ENCODE measurements at places on chromosomes 13 and 19. TPM values are rescaled to one million over a fixed set of nuclear protein-coding genes. Genes with fewer than 3 reads are reported as not detected.

GRCh38 chr19:30420881-30421280 lies 48.7 kb downstream of the ZNF536 start:
- no peak overlapping the region for H3K27ac ChIP-seq

GRCh38 chr19:36417752-36418286 lies 625 bp downstream of the ZFP82 start:
- H3K27me3 ChIP-seq: peaks cover 8% of the 10 kb centered on the region
- DNase-seq: peak; percentile 6
- peak overlapping the region; percentile 96 for H3K4me3 ChIP-seq
- H3K27ac ChIP-seq: peak overlapping the region; percentile 88
- peaks cover 18% of the 10 kb centered on the region for H3K4me1 ChIP-seq

AP1M2 gene
- total RNA-seq: 7.5 TPM

REEP6 gene
- total RNA-seq: 2.3 TPM

DNA sequence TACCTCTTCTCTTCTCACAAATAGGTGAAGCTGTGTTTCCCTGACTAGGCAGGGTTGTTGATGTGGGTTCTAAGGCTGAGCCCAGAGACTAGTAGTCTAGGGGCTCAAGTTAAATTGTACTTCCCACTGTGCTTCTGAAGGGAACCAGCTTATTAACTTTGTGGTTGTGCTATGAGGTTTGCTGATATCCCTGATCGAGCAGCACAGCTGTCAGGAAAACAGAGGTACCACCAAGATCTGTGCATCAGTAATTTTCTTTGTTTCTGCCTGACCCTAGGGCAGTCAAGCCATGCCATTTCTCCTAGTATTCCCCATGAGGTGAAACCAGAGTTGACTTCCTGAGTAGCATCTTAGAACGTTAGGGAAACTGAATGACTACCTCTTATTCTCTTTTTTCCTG lies 853.8 kb upstream of the MIR17HG start:
- H3K4me1 ChIP-seq: no peaks in the 10 kb centered on the region
- no peak overlapping the region for H3K27ac ChIP-seq
- H3K4me3 ChIP-seq: no peak overlapping the region
- no peak for DNase-seq

PSG1 gene
- not detected for total RNA-seq

DNA sequence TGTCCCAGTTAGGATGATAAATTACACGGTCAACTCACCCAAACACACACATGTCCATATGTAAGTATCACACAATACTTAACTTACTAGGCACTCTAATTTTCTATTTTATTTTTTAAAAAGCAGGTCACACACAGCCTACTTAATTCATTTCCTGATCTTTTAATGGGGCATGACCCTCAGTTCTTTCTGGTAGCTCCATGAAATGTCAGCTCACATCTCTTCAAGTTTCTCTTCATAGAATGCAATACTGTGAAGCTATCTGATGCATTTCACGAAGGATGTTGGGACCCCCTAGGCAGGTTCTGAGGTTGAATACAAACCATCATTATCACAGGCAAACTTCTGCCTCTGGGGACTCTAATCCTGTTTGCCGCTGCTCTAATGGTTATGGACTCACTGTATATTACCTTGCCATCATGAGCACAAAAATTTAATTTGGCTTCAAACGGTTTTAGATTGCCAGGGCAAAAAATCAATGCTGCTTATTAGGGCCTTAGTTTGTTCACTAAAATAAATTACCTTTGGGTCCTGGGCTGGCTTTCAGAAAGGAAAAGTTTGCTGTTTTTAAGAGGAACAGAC lies 16.1 kb upstream of the DHRS12 start:
- no peak overlapping the region for H3K4me3 ChIP-seq
- peaks cover 11% of the 10 kb centered on the region for H3K4me1 ChIP-seq
- no peak overlapping the region for H3K27ac ChIP-seq
- peaks cover 4% of the 10 kb centered on the region for H3K27me3 ChIP-seq

GRCh38 chr19:22595918-22596341 lies 38.2 kb upstream of the ZNF492 start:
- H3K4me3 ChIP-seq: no peak overlapping the region
- H3K27me3 ChIP-seq: peaks cover 6% of the 10 kb centered on the region
- no peaks in the 10 kb centered on the region for H3K4me1 ChIP-seq

DNA sequence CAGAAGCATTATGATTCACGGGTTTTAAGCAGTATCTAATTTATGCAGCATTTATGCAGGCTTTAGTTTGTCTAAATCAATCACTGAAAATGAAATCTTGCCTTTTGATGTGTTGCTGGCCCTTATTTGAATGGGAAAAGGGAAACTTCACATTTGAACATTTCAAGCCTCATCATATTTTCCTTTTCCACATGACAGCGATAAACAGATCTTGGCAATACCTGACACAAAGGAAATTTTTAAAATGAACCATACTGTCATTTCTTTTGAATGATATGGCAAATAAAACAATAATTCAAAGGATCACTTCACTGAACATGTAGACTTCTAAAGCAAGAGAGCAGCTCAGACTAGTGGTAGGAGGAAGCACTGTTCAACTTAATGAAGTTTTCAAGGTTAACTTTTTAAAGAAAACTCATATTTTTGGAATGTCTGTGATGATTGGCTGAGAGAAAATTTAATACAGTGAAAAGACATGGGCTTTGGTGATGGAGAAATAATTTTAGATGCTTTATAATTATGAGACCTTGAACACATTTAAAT lies 198.1 kb downstream of the OXGR1 start:
- DNase-seq: no peak
- peaks cover 2% of the 10 kb centered on the region for H3K27me3 ChIP-seq
- H3K27ac ChIP-seq: no peak overlapping the region
- no peak overlapping the region for H3K4me3 ChIP-seq
- peaks cover 4% of the 10 kb centered on the region for H3K4me1 ChIP-seq

CGB3 gene
- total RNA-seq: not detected

- H3K36me3 ChIP-seq: no peaks in the 10 kb centered on the region
- H3K4me3 ChIP-seq: no peak overlapping the region
- H3K4me1 ChIP-seq: no peaks in the 10 kb centered on the region
- DNase-seq: no peak
- no peak overlapping the region for H3K27ac ChIP-seq
- H3K27me3 ChIP-seq: no peaks in the 10 kb centered on the region
Observed at GRCh38 chr13:40175639-40176038, 490.8 kb downstream of the FOXO1 start.

ZNF492 gene
- total RNA-seq: not detected

- H3K4me3 ChIP-seq: no peak overlapping the region
- H3K36me3 ChIP-seq: no peaks in the 10 kb centered on the region
- no peaks in the 10 kb centered on the region for H3K4me1 ChIP-seq
Observed at GRCh38 chr19:2815923-2816322, 3.7 kb upstream of the ZNF554 start.

GFY gene
- total RNA-seq: not detected

DNA sequence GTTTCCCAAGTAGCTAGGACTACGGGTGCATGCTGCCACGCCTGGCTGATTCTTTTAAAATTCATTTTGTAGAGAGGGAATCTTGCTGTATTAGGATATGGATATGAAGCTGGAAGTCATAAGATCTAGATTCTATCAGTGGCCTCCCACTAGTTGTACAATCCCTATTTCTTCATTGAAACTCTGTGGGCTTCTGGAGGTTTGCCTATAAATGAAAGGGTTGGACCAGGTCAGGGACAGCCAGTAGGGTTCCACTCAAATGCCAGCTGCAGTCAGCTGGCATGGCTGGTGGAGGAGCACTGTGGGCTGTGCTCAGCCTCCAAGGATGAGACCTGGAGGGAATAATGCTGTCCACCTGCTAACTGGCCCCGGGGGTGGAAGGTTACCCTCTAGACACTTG lies 110.2 kb upstream of the GJB6 start:
- H3K27me3 ChIP-seq: peaks cover 3% of the 10 kb centered on the region
- no peak for DNase-seq
- no peak overlapping the region for H3K4me3 ChIP-seq
- peaks cover 13% of the 10 kb centered on the region for H3K4me1 ChIP-seq
- H3K27ac ChIP-seq: no peak overlapping the region

DNA sequence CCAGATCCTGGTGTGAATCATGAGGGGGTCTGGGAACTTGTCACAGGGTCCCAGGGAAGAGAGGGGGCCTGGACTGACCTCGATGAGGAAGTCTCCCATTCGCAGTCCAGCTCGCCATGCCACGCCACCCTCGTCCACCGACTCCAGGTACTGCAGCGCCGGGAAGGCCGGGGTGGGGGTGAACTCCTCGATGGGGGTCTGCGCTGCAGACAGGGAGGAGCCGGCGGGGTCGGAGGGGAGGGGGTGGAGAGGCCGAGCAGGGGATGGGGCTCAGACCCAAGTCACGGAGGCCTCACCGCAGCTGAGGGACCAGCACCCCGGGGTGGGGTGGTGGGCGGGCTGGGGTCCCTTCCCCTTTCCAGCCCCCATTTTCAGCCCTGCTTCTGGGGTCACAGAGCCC lies 30.8 kb downstream of the SHANK1 start:
- H3K4me1 ChIP-seq: no peaks in the 10 kb centered on the region
- H3K36me3 ChIP-seq: peaks cover 20% of the 10 kb centered on the region
- H3K4me3 ChIP-seq: no peak overlapping the region
- no peak for DNase-seq

DNA sequence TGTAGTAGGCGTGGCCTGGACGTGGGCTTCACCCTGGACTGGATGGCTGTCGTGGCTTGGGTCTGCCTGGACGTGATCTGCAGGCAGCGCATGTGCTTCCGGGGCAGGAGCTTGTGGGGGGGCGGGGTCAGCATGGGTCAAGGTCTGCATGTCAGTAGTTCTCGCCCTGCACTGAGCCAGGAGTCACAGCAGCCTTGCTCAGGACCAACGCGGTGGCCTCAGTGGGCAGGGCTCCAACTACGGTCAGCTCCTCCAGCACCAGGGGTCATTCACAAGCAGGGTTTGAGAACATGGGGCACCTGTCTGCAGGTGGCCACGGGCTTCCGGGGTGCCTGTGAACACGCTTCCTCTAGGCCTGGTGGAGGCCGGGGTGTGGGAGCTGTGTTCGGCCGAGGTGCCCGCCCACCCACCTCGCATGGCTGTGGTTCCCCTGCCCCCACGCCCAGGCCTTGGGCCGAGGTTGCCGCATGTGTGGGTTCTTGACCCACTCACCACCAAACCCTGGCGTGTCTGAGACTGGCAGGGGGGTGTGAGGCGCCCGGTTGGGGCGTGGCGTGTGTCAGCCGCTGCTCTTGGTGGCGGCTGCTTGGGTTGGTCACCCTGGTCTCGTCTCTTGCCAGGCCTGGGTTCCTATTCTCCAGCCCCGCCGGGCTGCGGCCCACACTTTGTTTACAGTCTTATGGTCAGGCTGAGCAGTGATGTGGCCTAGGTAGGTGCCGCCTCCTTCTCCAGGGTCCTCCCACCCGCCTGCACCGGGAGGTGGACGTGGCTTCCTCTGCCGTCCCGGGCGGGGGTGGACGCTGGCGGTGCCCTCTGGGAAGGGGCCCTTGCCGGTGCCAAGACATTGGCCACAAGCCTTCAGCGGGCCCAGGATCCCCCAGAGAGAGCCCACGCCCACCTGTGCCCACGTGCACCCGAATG lies 4.8 kb upstream of the RPS15 start:
- H3K27ac ChIP-seq: no peak overlapping the region
- H3K27me3 ChIP-seq: peaks cover 7% of the 10 kb centered on the region
- H3K4me1 ChIP-seq: no peaks in the 10 kb centered on the region
- no peak for DNase-seq

ZNF536 gene
- total RNA-seq: 0.33 TPM

- no peak overlapping the region for H3K27ac ChIP-seq
- no peak for DNase-seq
- H3K4me3 ChIP-seq: no peak overlapping the region
- no peaks in the 10 kb centered on the region for H3K27me3 ChIP-seq
- H3K36me3 ChIP-seq: no peaks in the 10 kb centered on the region
Observed at GRCh38 chr19:31167690-31168089, 181.5 kb downstream of the TSHZ3 start.

DNA sequence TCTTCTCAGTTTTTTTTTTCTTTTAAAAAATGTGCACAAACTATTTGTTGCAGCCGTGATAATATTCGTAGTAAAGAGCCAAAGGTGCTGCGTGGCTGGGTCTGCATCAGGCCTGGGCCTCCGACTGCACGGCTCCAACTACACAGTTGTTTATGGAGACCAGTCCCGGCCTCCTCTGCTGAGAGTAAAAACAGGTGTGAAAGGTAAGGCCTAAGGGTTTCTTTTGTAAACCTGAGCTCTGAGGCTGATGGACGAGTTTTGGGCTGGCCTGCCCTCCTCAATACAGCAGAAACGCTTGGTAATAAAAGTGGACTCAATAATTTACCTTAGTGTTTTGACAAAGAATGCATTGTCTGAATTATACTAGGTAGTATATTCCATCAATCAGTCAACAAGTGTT lies 3.9 kb downstream of the MBNL2 start:
- no peak for DNase-seq
- H3K4me3 ChIP-seq: peak overlapping the region; percentile 98
- peaks cover 13% of the 10 kb centered on the region for H3K27me3 ChIP-seq
- peaks cover 46% of the 10 kb centered on the region for H3K36me3 ChIP-seq
- peaks cover 70% of the 10 kb centered on the region for H3K4me1 ChIP-seq

Measured in endothelial cell (in vitro differentiated cells).